Kidney (tissue), 22 donors: ENCODE measurements at places on chromosomes 3 and 15. TPM values are rescaled to one million over a fixed set of nuclear protein-coding genes. Genes with fewer than 3 reads are reported as not detected.
A peak's percentile ranks its signal among the peaks of the same experiment; 100 is the strongest.

DNA sequence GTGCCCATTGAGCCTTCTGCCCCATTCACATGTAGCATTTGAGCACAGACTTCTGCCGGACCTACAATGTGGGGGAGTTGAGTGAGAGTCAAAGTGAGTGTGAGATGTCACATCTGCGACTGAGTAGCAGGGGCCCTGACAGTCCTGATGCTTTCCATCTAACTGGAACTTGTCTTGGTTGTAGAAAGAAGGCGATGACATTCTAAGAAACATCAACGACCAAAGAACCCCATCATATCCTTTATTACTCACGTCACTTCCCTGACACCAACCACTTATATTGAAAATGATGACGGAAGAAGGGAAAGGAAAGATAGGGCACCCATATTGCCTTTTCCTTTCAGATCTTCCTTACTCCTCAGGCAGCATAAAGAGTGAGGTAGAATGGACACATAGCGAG is 30.5 kb downstream of the SMAD3 start:
- no peaks in the 10 kb centered on the region for H3K27me3 ChIP-seq
- peaks cover 27% of the 10 kb centered on the region for H3K4me1 ChIP-seq
- no peak overlapping the region for H3K27ac ChIP-seq
- no peak for DNase-seq
- no peak overlapping the region for H3K4me3 ChIP-seq

- H3K27ac ChIP-seq, result no peak overlapping the region
- H3K4me3 ChIP-seq, result no peak overlapping the region
- no peaks in the 10 kb centered on the region for H3K27me3 ChIP-seq
- no peak for DNase-seq
Observed at GRCh38 chr15:29789871-29790270, 32.4 kb downstream of the TJP1 start.

The ARHGAP31 gene
- 28.7 TPM for total RNA-seq

The BFSP2 gene
- 0.41 TPM for total RNA-seq

- no peaks in the 10 kb centered on the region for H3K4me1 ChIP-seq
- H3K27me3 ChIP-seq, result no peaks in the 10 kb centered on the region
- peak overlapping the region; percentile 75 for H3K4me3 ChIP-seq
Observed at GRCh38 chr3:36381311-36381956, 1.1 kb downstream of the STAC start.

GRCh38 chr3:115697263-115698053 is 74.1 kb downstream of the GAP43 start:
- H3K27me3 ChIP-seq, result no peaks in the 10 kb centered on the region
- no peak overlapping the region for H3K4me3 ChIP-seq
- no peaks in the 10 kb centered on the region for H3K36me3 ChIP-seq
- no peak for DNase-seq

DNA sequence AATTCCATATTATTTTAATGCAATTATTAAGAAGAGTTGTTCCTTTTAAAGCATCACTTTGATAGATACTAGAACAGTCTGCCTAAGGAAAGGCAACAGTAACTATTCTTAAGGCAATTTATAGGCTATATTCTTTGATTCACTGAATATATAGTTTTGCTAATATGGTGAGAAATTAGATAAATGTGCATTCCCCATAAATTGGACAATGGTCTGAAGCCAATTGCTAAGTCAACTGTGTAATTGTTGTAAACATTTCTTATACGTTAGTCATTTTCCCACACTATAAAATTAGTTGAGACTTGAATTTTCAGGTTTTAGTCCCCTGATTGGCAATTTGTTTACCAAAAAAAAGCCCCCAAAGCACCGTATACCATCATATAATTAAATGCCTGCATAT is 263.0 kb upstream of the NECTIN3 start:
- H3K4me1 ChIP-seq, result peaks cover 11% of the 10 kb centered on the region
- no peak overlapping the region for H3K27ac ChIP-seq
- H3K27me3 ChIP-seq, result no peaks in the 10 kb centered on the region
- DNase-seq, result no peak

- DNase-seq, result no peak
- H3K27ac ChIP-seq, result no peak overlapping the region
- H3K4me3 ChIP-seq, result no peak overlapping the region
- H3K4me1 ChIP-seq, result peaks cover 2% of the 10 kb centered on the region
Observed at GRCh38 chr3:114855839-114856238, 291.2 kb downstream of the ZBTB20 start.

The LNP1 gene
- 4.4 TPM for total RNA-seq

DNA sequence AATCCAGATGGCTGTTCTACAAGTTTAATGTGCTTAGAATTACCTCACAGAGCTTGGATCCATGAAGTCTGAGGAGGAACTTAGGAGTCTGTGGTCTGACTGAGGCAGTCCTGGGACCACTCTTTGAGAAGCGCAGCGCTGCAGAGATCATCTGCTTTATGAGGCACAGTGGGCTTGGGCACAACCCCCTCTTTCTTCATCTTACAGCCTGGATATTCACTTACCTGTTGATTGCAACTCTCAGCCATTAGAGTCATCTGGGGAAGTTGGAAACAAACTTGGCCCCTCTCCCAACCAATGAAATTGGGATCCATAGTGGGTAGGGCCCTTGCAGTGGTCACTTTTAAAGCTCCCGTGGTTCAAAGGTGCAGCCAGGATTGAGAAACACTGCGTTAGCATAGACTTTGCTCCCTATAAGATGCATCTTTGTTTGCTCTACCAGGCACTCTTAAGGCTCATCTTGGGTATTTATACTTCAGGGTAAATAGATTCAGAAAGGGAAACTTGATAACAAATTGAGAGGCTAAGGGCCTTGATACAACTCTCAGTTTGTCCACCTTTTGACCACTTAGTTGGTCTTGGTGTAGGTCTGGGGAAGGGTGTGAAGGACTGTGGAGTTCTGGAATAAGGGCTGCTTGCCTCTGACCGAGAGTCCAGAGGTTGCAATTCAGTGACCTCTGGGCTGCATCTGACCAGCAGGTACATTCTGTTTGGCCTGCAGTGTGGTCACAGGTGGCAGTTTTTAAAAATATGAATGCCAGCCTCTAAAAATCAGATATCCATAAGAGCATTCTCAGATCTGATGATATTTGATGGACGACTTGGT is 22.8 kb downstream of the FEM1B start:
- H3K27me3 ChIP-seq, result no peaks in the 10 kb centered on the region
- H3K36me3 ChIP-seq, result no peaks in the 10 kb centered on the region
- DNase-seq, result no peak

The LARP6 gene
- total RNA-seq, result 21.0 TPM

DNA sequence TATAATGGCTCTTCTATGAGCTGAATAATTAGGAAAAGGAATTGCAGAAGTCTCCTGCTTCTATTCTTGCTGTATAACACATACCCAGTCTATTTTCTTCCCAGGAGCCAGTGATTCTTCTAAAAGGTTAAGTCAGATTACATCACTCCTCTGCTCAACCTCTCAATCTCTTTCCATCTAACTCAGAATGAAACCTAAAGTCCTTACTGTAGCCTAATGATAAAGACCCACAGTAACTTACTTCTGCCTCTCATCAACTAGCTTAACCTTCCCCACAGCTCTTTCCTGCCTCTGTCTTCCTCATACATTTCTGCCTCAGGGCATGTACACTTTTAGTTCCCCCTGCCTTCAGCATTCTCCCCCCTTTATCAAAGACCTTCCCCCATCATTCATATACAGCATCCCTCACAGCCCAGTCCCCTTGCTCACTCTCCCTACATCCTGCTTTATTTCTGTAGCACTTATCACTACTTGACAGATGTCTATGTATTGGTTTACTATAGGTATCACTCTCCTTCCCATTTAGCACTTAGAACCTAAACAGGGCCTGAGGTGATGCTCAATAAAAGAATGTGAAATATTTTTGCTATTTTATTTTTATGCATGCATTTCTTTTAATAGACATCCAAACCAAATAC is 28.5 kb upstream of the CMTM6 start:
- H3K36me3 ChIP-seq, result peaks cover 15% of the 10 kb centered on the region
- DNase-seq, result no peak
- H3K27me3 ChIP-seq, result no peaks in the 10 kb centered on the region
- H3K4me3 ChIP-seq, result no peak overlapping the region

- no peak overlapping the region for H3K27ac ChIP-seq
- no peaks in the 10 kb centered on the region for H3K4me1 ChIP-seq
- H3K4me3 ChIP-seq, result no peak overlapping the region
- H3K27me3 ChIP-seq, result no peaks in the 10 kb centered on the region
- H3K36me3 ChIP-seq, result no peaks in the 10 kb centered on the region
Observed at GRCh38 chr3:29370476-29371420, 89.9 kb downstream of the RBMS3 start.

GRCh38 chr15:52683580-52683979 is 4.4 kb upstream of the ATOSA start:
- H3K27me3 ChIP-seq, result no peaks in the 10 kb centered on the region
- H3K4me1 ChIP-seq, result no peaks in the 10 kb centered on the region
- H3K4me3 ChIP-seq, result no peak overlapping the region
- DNase-seq, result no peak
- H3K27ac ChIP-seq, result no peak overlapping the region

The WWTR1 gene
- 117 TPM for total RNA-seq

The FGF7 gene
- 23.8 TPM for total RNA-seq

The TNFAIP8L3 gene
- 8.9 TPM for total RNA-seq

- H3K27ac ChIP-seq, result no peak overlapping the region
- no peaks in the 10 kb centered on the region for H3K27me3 ChIP-seq
- H3K4me1 ChIP-seq, result no peaks in the 10 kb centered on the region
- no peak for DNase-seq
- peaks cover 23% of the 10 kb centered on the region for H3K36me3 ChIP-seq
- no peak overlapping the region for H3K4me3 ChIP-seq
Observed at GRCh38 chr15:66306381-66306780, 13.0 kb downstream of the DIS3L start.

- peaks cover 8% of the 10 kb centered on the region for H3K4me1 ChIP-seq
- H3K36me3 ChIP-seq, result peaks cover 2% of the 10 kb centered on the region
- H3K4me3 ChIP-seq, result peak overlapping the region; percentile 76
- H3K27me3 ChIP-seq, result no peaks in the 10 kb centered on the region
Observed at GRCh38 chr3:4751502-4752101, 227.6 kb upstream of the BHLHE40 start.

GRCh38 chr3:42654331-42655201 is 1.1 kb downstream of the ZBTB47 start:
- peak overlapping the region; percentile 61 for H3K4me3 ChIP-seq
- H3K27me3 ChIP-seq, result no peaks in the 10 kb centered on the region
- H3K4me1 ChIP-seq, result no peaks in the 10 kb centered on the region
- H3K27ac ChIP-seq, result peak overlapping the region; percentile 63

The TMEM207 gene
- total RNA-seq, result not detected

- H3K4me1 ChIP-seq, result no peaks in the 10 kb centered on the region
- DNase-seq, result no peak
- no peaks in the 10 kb centered on the region for H3K27me3 ChIP-seq
- H3K27ac ChIP-seq, result no peak overlapping the region
- H3K4me3 ChIP-seq, result no peak overlapping the region
- H3K36me3 ChIP-seq, result no peaks in the 10 kb centered on the region
Observed at GRCh38 chr15:59360305-59360704, 12.4 kb downstream of the MYO1E start.

The ANKUB1 gene
- total RNA-seq, result not detected

- peak; percentile 85 for DNase-seq
- peaks cover 6% of the 10 kb centered on the region for H3K27me3 ChIP-seq
- H3K27ac ChIP-seq, result no peak within 1 kb of the TSS
- H3K36me3 ChIP-seq, result no peaks in the 10 kb centered on the region
Observed at GRCh38 chr3:142963516-142964448, at the start of gene PAQR9. Gene PAQR9 (minus strand): TSS chr3:142963674. CDS start chr3:142963336, 338 bp downstream.

The NR2E3 gene
- total RNA-seq, result 0.19 TPM

GRCh38 chr15:98421419-98422129 is 226.8 kb upstream of the IGF1R start:
- no peaks in the 10 kb centered on the region for H3K36me3 ChIP-seq
- H3K4me3 ChIP-seq, result peak overlapping the region; percentile 39
- peak; percentile 86 for DNase-seq
- H3K4me1 ChIP-seq, result peaks cover 8% of the 10 kb centered on the region
- H3K27me3 ChIP-seq, result no peaks in the 10 kb centered on the region

The CASR gene
- 72.8 TPM for total RNA-seq

DNA sequence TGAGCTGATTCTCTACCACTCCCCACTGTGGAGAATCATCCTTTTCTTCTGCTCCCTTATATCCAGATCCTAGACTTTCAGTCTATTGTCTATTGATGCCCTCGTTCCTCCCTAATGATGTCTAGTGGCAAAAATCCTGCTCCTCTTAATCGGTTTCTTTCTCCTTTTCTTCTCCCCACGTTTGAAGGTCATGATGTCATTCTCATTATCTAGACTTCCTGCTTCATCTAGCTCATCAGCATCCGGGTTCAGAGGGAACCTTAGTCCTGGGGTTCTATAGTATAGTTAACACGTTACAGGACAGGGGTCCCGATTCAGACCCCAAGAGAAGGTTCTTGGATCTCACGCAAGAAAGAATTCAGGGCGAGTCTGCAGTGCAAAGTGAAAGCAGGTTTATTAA is 14.9 kb upstream of the ALDH1A2 start:
- no peak for DNase-seq
- H3K36me3 ChIP-seq, result no peaks in the 10 kb centered on the region
- H3K4me3 ChIP-seq, result no peak overlapping the region
- no peaks in the 10 kb centered on the region for H3K4me1 ChIP-seq
- no peak overlapping the region for H3K27ac ChIP-seq
- H3K27me3 ChIP-seq, result no peaks in the 10 kb centered on the region

- no peak overlapping the region for H3K27ac ChIP-seq
- H3K36me3 ChIP-seq, result no peaks in the 10 kb centered on the region
- no peak for DNase-seq
- H3K4me3 ChIP-seq, result no peak overlapping the region
- H3K4me1 ChIP-seq, result no peaks in the 10 kb centered on the region
Observed at GRCh38 chr15:97652041-97652440, 308.5 kb upstream of the ARRDC4 start.

The ZPLD1 gene
- total RNA-seq, result 1.2 TPM

DNA sequence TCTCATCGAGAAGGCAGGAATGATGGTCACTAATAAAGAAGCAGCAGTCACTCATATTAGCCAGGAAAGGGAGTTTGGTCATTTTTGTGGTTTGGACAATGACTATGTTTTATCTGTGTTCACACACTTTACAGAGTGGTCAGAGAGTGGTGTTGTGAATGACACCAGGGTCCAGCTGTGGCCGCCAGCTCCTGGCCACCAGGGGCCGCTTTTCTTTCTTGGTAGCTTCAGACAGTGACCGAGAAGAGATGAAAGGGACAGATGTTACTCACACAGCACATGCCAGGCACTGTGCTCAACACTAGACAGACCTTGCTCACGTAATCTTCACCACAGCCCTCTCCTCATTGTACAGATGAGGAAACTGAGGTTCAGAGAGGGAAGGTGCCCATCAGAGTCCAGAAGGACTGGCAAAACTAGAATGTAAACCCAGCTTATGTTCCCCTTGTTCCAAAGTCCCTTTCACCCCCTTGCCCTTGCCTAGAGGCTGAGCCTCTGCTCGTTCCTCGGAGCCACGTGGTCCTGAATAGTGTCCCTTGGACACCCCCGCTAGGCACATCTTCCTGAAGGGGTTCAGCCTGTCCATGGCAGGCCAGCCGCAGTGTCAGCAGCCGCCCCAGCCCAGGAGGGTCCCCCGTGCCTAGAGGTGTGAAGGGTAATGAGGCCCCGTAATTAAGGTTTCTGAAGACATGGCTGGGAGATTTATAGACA is 55.6 kb downstream of the CYP11A1 start:
- DNase-seq, result no peak
- peaks cover 2% of the 10 kb centered on the region for H3K4me1 ChIP-seq
- H3K27ac ChIP-seq, result no peak overlapping the region
- H3K36me3 ChIP-seq, result no peaks in the 10 kb centered on the region
- no peaks in the 10 kb centered on the region for H3K27me3 ChIP-seq

The HGD gene
- total RNA-seq, result 72.0 TPM
